SK-N-SH treated with all-trans-retinoic acid at 6 μM for 48 hours (cell line): ENCODE measurements at places on chromosomes 11 and 22.

GRCh38 chr11:113685654-113686359 is 20.3 kb downstream of the TMPRSS5 start:
- no peak for ATAC-seq

DNA sequence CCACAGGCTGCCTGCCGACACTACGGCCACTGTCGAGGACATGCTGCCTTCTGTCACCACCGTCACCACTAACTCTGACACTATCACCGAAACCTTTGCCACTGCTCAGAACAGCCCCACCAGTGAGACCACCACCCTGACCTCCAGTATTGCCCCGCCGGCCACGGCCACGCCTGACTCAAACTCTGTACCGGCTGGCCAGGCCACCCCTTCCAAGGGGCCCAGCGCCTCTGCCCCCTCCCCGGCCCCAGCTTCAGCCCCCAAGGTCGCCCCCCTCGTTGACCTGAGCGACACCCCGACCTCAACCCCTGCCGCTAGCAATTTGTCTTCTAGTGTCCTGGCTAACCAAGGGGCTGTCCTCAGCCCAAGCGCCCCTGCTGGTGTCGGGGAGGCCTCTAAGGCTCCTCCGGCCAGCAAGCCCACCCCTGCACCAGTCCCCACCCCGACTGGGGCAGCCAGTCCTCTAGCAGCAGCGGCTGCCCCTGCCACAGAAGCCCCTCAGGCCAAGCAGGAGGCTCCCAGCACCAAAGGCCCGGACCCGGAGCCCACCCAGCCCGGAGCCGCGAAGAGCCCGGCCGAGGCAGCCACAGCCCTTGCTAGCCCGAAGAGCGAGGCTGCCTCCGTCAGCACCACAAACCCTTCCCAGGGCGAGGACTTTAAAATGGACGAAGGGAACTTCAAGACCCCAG is 41.3 kb upstream of the TTC12 start:
- no peak for ATAC-seq

DNA sequence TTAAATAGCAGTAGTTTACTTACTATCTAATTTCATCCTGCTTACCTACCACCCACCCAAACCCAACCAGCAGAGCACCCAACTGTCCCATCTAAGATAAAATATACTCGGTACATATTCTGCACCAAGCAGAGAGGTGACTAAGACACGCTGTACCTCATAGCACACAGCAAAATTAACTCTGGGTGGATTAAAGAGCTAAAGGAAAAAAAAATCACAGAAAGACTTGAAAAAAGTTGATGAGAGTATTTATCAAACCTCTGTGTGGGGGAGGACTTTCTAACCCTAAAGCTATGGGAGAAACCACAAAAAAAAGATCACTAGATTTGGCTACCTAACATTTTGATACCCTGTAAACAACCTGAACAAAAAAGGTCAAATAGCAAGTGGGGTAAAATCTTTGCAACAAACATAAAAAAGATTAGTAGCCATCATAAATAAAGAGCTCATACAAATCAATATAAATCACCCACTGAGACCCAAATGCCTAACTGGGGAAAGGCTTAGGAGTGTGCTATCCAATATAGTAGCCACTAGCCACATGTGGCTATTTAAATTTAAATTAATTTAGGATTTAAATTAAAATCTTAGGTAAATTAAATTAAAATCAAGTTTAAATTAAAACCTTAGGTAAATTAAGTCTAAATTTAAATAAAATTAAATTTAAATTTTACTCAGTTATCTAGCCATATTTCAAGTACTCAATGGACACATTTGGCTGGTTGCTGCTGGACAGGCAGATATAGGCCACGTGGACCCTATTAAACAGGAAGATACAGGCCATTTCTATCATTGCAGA is 25.6 kb upstream of the CD5 start:
- no peak for ATAC-seq

GRCh38 chr11:86152006-86152862 is 83.3 kb upstream of the PICALM start:
- ATAC-seq, result peak; percentile 75

DNA sequence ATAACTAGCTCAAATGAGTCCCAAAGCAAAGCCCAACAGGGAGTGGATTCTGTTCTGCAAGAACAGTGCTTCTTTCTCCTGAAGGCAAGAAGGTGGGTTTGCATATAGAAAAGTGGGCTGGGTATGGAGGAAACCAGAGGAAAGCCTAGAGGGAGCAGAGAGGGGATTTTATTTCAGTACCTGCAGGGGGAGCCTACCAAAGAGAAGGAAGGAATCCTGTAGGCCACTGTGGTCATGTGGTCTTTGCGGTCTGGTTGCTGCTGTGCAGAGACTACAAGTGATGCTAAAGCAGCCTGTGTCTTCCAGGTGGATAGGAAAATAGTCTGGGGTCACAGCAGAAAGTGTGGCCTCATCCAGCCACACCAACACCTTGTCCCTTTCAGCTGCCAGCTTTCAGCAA is 33.2 kb upstream of the ZBTB16 start:
- ATAC-seq, result peak; percentile 40; the same call in 2 of the 3 replicates
